ENCODE measurements at places on chromosomes 5 and 9.

DNA sequence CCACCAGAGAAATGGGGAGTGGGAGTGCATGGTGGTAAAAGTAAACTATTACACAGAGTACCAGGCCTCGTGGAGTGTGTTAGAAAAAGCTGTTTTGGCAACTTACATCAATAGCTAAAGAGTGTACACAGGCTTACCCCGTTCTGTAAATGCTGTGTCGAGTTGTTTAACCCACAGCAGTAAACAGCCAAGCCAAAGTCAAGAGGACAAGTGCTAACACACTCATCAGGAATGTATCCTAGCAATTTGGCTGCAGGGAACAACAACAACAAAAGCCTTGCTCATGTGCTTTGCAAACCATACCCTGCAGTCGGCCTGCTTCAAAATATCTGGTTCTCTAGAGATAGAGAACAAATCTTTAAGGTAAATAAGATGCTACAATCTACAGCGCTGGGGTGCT, 15.9 kb downstream of the DAP start:
- no peak for DNase-seq

- peak; percentile 50 for DNase-seq
Measured at GRCh38 chr9:97966493-97966892, 16.6 kb upstream of the ANP32B start.

DNA sequence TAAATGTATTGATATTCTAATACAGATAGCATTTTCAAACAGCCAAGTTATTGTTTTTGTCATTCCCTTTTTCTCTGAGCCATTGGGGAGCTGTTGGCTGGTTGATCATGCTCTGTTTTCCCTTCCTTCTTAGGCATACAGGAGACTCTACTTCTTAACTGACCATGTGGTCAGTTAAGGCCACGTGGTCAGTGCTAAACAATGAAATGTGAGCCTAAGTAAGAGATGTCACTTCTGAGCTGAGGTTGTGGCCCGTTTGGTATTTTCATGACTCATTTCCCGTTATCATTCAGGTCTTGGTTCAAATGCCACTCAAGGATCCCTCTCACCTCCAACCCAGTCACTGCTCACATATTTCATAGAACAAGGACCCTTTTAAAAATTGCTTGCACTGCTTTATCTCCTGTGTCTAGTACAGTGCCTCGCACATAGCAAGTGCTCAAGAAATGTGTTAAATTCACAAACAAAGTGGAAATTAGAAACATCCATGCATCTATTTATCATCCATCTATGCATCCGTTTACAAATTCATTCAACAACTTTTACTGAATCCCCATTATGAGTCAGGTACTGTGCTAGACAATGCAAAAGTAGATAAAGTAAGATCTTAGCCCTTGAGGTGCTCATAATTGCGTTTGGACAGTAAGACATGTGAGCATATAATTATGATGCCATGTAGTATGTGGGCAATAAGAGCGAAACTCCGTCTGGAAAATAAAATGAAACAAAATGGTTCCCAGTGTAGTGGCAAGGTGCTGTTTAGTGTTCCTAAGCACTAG, 50.7 kb downstream of the ARRDC3 start:
- DNase-seq, result no peak

- DNase-seq, result no peak
Measured at GRCh38 chr9:72422214-72422613, 57.2 kb upstream of the ZFAND5 start.

GRCh38 chr5:15249152-15249551, 250.8 kb upstream of the FBXL7 start:
- DNase-seq, result no peak

GRCh38 chr9:125391704-125392103, 130.1 kb downstream of the GAPVD1 start:
- no peak for DNase-seq

- no peak for DNase-seq
Measured at GRCh38 chr9:127153501-127153900, 31.1 kb upstream of the ANGPTL2 start.

GRCh38 chr5:20648981-20649380, 661.0 kb upstream of the CDH18 start:
- DNase-seq, result no peak
